ENCODE measurements at places on chromosomes 7 and 10.

GRCh38 chr10:88507826-88508453 is 75.2 kb downstream of the RNLS start:
- no peaks in the 10 kb centered on the region for H3K27me3 ChIP-seq
- no peak overlapping the region for H3K4me3 ChIP-seq
- no peak overlapping the region for H3K27ac ChIP-seq
- H3K4me1 ChIP-seq: no peaks in the 10 kb centered on the region

DNA sequence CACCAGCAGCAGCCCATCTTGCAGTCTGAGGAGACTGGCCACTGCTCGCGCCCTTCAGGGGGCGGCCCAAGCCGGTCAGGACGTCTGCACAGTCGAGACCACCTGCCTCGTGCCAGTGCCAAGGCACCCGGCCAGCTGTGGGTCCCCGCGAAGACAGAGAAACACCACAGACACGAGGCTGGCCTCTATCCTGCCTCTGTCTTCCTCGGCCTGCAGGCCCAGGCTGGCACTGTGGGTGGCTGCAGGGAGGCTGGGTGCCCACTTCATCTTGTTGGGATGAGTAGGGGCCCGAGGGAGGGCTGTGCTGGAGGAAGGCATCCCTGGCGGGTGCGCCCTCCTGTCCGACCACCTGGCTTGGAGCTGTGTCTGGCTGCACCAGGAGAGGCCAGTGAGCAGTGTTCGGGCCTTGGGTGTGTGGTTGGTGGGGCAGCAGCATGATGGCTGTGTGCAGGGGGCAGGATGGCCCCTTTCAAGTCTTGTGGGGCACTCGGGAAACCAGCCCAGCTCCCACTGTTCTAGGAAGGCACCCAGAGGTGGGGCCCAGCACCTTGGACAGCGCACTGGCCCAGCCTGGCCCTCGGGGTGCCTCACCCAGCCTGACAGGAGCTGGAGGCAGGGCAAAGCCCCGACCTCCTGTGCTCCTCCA is 7.3 kb downstream of the DPYSL4 start:
- H3K36me3 ChIP-seq: no peaks in the 10 kb centered on the region
- no peak overlapping the region for H3K27ac ChIP-seq
- DNase-seq: no peak
- H3K27me3 ChIP-seq: peaks cover 11% of the 10 kb centered on the region
- H3K4me1 ChIP-seq: no peaks in the 10 kb centered on the region

- H3K27me3 ChIP-seq: no peaks in the 10 kb centered on the region
- H3K27ac ChIP-seq: no peak overlapping the region
- peak; percentile 52 for DNase-seq
- no peak overlapping the region for H3K4me3 ChIP-seq
- no peaks in the 10 kb centered on the region for H3K4me1 ChIP-seq
Measured at GRCh38 chr10:15420858-15421257, 49.8 kb upstream of the FAM171A1 start.

DNA sequence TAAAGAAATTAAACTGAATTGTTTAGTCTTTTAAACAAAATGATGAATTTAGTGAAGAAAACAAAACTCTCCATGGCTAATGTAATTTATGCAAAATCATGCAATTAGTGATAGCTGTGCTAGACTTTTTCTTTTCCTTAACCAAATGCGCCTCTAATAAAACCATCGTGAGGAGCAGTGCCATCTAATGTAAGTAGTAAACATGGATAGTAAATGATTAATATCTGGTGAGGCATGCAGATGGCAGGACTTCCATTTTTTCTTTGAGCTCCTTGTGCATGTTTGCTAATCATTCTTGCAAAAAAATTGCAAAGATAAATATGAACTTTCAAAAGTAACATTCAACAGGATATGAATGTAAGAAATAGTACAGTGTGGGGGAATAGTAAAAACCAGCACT is 2.3 kb downstream of the INSYN2A start:
- no peaks in the 10 kb centered on the region for H3K36me3 ChIP-seq
- no peaks in the 10 kb centered on the region for H3K4me1 ChIP-seq
- no peak for DNase-seq
- H3K4me3 ChIP-seq: no peak overlapping the region

DNA sequence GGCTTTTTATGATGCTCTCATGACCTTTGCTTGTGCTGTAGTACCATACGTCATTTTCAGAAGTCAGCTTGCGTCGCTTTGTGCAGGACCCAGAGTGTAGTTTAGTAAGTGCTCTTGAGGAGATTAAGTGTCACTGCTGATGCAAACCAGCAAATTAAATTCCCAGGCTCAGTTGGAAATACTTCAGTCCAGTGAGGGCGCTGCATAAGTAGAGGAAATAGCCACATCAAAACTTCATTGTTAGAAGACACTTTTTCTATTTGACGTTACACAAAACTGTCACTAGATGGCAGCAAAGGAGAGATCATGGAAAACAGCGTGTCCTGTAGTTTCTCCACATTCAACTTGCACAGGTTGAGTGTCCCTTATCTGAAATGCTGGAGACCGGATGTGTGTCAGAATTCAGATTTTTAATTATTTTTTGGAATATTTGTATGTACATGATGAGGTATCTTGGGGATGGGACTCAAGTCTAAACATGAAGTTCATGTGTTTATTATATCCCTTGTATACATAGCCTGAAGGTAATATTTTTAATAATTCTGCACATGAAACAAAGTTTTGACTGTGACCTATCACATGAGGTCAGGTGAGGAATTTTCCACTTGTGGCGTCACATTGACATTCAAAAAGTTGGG is 7.9 kb downstream of the ZNF22 start:
- H3K27me3 ChIP-seq: no peaks in the 10 kb centered on the region
- no peaks in the 10 kb centered on the region for H3K4me1 ChIP-seq
- H3K4me3 ChIP-seq: no peak overlapping the region
- no peak overlapping the region for H3K27ac ChIP-seq

GRCh38 chr10:99630991-99631390 is 10.8 kb upstream of the SLC25A28 start:
- no peak overlapping the region for H3K4me3 ChIP-seq
- no peak for DNase-seq
- no peaks in the 10 kb centered on the region for H3K36me3 ChIP-seq
- no peaks in the 10 kb centered on the region for H3K27me3 ChIP-seq

- H3K27me3 ChIP-seq: no peaks in the 10 kb centered on the region
- H3K27ac ChIP-seq: no peak overlapping the region
- H3K4me1 ChIP-seq: no peaks in the 10 kb centered on the region
Measured at GRCh38 chr7:94452239-94452638, 57.4 kb upstream of the CASD1 start.

DNA sequence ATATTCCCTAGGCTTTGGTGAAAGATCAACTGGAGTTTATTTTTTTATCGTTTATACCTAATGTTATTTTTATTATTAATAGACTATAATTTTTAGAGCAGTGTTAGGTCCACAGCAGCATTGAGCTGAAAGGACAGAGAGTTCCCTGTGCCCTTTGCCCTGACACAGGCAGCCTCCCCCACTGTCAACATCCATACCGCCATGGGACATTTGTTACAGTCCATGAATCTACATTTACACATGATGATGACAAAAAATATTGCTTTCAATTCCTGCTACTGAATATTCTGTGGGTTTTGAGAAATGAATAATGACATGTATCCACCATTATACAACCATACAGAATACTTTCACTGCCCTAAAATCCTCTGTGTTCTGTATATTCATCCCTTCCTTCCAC is 1297.5 kb upstream of the SORCS1 start:
- no peak for DNase-seq
- H3K27me3 ChIP-seq: peaks cover 2% of the 10 kb centered on the region
- peaks cover 10% of the 10 kb centered on the region for H3K4me1 ChIP-seq
- no peaks in the 10 kb centered on the region for H3K36me3 ChIP-seq
- no peak overlapping the region for H3K27ac ChIP-seq
- no peak overlapping the region for H3K4me3 ChIP-seq

DNA sequence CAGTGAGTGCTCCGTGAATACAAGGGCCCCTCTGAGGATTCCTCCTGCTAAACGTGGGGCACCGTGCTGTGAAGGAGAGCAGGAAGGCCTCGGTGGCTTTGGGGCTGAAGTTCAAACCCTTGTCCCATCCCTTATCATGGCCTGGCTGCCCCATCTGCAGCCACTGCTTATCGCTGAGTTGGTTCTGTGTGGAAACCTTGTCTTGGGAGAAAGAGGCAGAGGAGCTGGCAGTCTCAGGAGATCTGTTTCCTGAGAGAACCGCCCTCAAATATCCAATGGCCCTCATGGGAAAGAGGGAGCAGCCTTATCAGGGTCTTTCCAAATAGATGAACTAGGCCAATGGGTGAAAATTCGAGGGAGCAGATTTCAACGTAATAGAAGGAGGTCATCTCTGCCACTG is 52.0 kb upstream of the NRF1 start:
- no peak overlapping the region for H3K27ac ChIP-seq
- no peaks in the 10 kb centered on the region for H3K36me3 ChIP-seq
- DNase-seq: no peak
- no peak overlapping the region for H3K4me3 ChIP-seq

GRCh38 chr10:73756183-73756582 is 12.0 kb downstream of the SEC24C start:
- DNase-seq: no peak
- no peak overlapping the region for H3K4me3 ChIP-seq
- H3K27ac ChIP-seq: no peak overlapping the region
- H3K27me3 ChIP-seq: no peaks in the 10 kb centered on the region
- H3K4me1 ChIP-seq: no peaks in the 10 kb centered on the region

DNA sequence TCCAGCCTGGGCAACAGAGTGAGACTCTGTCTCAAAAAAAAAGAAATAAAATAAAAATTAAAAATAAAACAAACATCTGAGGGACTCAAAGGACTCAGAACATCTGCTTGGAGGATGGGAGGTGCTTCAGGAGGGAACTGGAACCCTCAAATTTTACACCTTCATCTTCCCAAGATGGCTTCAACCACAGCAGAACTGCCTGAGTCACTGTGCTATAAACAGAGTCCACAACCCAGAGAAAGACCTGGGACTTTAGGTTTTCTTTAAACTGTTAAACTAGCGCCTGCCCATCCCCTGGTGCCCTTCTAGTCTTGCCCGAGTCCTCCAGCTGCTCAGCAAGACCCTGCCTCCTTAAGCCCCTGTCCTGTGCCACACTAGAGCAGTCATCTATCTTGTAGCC is 40.8 kb downstream of the RGS10 start:
- DNase-seq: no peak
- peaks cover 32% of the 10 kb centered on the region for H3K36me3 ChIP-seq
- H3K27ac ChIP-seq: no peak overlapping the region

DNA sequence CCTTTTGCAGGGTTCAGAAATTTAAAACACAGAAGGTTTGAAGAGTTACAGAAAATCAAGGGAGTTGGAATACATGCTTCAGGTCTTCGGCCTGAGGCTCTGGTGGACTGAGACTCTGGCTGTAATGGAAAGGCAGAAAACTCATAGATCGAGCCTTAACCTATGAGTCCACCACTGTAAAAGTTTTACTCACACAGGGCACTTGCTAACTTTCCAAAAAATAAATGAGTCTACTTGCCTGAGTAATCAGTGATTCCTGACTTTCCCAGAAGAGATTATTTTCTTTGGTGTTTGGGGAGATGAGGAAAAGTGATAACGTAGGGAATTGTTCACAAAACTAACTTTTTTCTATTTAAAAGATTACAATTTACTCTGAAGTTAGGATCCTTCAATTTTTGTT is 108.0 kb downstream of the MBL2 start:
- H3K27ac ChIP-seq: no peak overlapping the region
- H3K4me1 ChIP-seq: no peaks in the 10 kb centered on the region
- H3K27me3 ChIP-seq: no peaks in the 10 kb centered on the region
- H3K36me3 ChIP-seq: no peaks in the 10 kb centered on the region
- DNase-seq: no peak

DNA sequence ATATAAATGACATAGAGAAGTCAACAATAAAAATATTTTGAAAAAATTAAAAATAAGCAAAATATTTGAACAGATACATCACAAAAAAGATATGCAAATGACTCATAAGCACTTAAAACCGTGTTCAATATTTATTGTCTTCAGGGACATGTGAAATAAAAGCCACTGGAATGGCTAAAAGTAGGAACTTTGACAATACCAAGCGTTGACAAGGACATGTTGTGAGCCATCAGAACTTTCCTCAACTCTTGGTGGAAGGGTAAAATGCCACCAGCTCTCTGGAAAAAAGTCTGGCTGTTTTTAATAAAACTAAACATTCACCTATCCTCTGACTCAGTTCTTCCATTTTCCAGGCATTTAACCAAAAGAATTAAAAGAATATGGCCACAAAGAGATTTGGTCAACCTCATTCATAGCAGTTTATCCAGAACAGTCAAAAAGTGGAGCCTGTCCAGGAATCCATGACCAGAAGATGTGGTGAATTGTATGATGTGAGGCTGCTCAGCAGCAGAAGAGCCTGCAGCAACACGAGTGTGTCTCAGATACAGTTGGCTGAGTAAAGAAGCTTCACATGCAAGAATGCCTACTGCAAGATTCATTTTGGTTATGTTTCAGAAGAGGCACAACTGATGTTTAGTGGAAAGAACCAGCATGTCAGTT is 7.1 kb upstream of the KLF6 start:
- H3K27ac ChIP-seq: no peak overlapping the region
- H3K4me1 ChIP-seq: peaks cover 3% of the 10 kb centered on the region
- H3K27me3 ChIP-seq: no peaks in the 10 kb centered on the region
- H3K4me3 ChIP-seq: no peak overlapping the region
- no peaks in the 10 kb centered on the region for H3K36me3 ChIP-seq
- peak; percentile 11 for DNase-seq

DNA sequence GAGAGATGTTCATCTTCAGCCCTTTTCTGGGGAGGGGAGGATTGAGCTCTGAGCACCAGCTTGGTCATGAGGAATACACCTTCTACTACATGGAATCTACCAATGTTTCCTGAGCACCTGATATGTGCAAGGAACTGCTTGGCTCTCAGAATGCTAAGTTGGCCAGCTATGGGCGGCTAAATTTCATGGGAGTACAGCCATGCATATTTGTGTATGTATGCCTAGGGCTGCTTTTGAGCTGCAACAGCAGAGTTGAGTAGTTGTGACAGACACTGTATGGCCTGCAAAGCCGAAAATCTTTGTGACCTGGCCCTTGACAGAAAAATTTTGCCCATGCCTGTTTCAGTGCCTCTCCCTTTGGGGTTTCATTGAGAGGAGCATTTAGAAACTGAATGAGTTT is 44.9 kb downstream of the NPY start:
- no peak for DNase-seq
- no peak overlapping the region for H3K4me3 ChIP-seq
- H3K27ac ChIP-seq: no peak overlapping the region
- H3K36me3 ChIP-seq: no peaks in the 10 kb centered on the region

DNA sequence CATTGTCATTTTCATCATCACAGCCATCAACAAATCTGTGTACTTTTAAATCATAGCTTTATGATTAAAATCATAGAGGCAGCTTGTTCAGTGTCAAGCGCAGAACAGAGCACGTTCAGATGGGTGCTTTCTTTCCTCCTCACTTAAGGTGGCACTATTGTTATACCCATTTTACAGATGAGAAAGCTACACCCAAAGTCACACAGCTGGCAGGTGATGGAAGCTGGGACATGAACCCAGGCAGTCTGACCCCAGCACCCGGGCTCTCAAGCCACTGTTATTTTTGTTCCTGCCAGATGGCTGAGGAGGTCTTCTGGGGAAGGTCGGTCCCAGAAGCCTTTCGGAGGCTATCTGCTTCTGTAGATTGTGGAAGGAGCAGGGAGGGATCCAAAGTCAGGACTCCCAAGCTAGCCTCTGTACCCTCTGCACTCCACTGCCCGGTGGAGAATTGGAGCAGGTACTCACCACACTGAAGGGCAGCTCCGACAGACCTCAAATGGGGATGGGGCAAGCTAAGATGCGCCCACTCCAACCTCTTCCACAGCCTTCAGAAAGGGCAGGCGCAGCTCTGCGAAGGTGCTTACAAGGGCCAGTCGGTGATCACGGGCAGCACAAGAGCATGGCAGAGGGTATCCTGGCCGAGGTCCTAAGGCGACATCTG is 610 bp downstream of the AVPI1 start:
- H3K27me3 ChIP-seq: no peaks in the 10 kb centered on the region
- no peak for DNase-seq
- peaks cover 16% of the 10 kb centered on the region for H3K4me1 ChIP-seq
- H3K27ac ChIP-seq: peak overlapping the region; percentile 40
